GM20000 (cell line): ENCODE measurements at places on chromosomes 16 and 17.
A peak's percentile ranks its signal among the peaks of the same experiment; 100 is the strongest.

DNA sequence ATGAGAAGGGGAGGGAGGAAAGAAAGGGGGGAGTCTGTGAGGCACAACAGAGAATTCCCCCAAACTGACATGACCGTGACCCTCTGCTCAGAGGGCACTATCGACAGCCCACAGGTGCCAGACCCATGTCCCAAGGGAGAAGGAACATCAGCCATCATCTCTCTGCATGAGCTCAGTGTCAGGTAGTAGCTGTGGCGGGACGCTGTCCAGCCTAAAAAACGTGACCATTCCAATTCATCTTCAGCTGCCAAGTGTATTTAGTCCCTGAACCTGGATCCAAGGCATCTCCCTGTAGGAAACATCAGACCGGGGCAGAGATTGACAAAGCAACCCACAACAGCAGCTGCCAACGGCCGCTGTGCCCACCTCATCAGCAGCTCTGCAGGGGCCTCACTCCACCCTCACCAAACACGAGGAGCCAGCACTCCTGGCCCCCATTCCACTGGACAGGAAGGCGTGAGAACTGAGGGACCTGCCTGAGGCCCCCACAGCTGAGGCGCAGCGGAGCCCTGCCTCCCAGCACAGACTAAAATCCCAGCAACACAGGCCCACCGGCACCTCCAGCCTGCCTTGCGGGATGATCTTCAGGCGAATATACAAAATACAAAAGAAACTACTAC, 8.6 kb downstream of the TAF1C start:
- DNase-seq, result no peak

DNA sequence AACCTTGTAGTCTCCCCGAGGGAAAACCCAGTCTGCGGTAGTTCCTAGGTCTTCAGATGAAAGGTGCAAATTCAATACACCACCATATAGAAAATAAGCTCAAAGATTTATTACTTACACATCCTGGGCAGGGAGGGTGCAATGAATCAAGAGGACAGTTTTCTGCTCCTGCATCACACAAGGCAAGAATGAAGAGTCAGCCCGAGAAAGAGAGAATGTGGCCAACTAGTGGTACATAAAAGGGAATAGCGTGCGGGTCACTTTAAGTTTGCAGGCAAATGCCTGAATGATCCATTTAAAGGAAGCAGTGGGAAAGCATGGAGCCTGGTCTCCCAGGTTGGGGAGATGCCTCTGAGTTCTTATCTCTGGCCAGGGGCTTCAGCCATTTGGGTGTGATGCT, 403.4 kb downstream of the GRIN2A start:
- DNase-seq, result no peak

DNA sequence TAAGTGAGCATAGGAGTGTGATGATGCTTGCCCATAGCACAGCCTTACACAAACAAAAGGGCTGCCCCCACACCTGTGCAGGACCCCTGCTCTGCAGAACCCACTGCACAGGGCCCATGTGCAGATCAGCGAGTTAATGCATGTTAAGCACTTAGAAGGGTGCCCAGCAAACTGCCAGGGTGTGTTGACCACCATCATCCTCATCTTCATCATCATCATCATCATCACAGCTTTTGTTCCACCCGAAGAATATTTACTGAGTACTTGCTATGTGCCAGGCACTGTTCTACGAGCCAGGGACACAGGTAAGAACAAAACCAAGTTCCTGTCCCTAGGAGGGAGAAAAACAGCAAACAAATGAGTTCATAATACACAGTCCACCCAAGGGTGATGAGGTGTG, 11.9 kb downstream of the WFDC1 start:
- DNase-seq, result no peak

DNA sequence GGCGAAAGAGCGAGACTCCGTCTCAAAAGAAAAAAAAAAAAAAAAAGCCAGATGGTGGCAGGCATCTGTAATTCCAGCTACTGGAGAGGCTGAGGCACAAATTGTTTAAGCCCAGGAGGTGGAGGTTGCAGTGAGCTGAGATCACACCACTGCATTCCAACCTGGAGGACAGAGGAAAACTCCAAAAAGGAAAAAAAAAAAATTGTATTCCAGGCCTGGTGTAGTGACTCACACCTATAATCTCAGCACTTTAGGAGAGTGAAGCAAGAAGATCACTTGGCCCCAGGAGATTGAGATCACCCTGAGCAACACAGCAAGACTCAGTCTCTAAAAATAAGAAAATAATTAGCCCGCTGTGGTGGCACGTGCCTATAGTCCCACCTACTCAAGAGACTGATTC, 20.1 kb downstream of the HBQ1 start:
- no peak for DNase-seq

DNA sequence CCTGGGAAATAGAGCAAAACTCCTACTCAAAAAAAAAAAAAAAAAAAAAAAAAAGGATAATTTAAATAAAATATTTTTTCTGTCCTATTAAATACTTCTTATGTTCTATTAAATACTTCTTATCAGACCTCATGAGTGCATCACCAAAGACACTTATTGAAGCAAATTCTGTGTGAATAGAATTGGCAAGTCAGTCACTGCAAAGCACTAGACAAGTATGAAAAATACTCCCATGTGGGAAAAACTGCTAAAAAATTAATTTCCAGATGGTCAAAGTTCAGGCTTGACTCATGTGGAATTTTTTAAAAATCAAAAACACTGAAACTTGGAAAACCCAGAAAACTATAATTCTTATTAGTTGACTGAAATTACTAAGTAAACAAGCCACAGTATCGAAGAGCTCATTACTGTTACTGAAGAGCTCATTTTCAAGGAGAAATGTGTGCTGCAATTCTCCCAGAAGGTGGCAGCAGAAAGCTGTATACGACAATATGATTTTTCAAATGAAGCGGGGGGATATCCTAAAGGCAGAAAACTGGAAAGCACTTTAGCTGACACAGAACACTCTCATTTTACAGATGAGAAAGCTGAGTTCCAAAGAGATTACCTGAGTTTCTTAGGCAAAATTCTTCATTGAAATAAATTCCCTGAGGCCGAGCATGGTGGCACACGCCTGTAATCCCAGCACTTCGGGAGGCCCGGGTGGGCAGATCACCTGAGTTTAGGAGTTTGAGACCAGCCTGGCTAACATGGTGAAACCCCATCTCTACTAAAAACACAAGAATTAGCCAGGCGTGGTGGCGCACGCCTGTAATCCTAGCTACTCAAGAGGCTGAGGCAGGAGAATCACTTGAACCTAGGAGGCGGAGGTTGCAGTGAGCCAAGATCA, 15.9 kb upstream of the FBXO47 start:
- DNase-seq, result peak; percentile 72

- DNase-seq, result peak; percentile 11
Measured at GRCh38 chr16:79316004-79316458, 284.5 kb downstream of the MAF start.

DNA sequence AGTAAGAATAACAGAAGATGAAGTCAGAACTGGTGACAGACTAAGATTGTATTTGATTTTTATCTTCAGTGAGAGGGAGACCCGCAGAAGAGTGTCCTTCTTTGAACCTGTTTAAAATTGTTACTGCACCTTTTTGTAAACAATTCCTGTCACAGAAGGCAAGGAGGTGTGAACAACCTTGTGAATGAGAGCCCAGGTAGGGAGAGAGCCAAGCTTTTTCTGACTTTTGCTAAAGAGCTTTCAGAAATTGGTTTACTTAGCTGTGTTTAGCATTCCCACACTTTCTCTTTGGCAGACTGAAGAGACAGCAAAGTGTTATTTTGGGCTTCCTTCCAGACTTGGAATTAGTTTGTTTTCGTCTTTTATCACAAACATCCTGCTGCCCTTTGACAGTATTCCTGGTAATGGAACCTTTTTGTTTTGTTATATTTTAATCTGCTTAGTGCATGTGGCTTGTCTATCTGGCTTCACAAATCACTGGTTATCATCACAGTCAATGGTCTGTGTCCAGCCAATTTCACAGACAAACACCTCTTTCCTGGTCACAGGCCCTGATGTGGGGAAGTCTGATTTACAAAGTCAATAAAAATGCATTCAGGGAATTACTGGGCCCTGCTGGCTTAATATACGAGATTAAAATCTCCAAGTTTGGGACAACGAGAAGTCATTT, 85.7 kb upstream of the HS3ST2 start:
- no peak for DNase-seq

DNA sequence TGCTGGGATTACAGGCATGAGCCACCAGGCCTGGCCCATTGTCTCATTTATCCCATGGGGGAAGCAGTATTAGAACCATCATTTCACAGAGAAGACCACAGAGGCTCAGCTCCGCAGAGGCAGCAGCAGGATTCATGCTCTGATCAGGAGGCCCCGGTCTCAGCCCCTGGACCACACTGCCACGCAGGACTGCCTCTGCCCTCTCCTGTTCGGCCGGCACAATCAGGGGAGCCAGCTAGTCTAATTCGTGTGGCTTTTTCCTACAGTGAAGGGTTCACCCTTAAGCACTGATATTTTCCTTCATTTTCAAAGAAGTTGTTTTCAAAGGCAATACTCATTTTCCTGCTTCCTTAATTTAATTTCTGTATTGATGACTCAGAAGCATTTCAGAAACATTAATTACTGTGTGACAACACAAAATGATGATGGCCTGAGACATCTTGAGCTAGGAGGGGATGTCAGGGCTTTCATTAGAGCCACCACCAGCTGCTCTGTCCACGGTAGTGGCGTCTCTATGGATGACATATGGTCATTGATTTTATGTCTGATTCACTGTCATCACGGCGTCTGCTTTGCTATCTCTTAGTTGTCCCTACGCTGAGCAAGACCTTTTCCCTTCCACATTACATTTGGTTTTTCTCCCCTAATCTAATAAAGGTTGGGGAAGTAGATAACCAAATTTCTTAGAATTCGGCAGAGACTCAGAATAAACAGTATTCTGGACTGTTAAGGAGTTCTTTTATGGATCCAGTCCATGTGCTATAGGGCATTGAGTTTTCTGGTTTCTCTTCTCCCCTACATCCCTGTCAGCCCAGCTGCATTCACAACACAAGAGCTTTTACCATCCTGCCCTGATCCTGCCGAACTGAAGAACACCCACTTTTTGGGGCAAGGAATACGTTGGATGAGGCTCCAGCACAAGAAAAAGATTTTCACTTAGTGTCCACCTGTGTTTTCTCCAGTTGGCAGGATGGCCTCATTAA, 314.0 kb downstream of the SLC39A11 start:
- no peak for DNase-seq

DNA sequence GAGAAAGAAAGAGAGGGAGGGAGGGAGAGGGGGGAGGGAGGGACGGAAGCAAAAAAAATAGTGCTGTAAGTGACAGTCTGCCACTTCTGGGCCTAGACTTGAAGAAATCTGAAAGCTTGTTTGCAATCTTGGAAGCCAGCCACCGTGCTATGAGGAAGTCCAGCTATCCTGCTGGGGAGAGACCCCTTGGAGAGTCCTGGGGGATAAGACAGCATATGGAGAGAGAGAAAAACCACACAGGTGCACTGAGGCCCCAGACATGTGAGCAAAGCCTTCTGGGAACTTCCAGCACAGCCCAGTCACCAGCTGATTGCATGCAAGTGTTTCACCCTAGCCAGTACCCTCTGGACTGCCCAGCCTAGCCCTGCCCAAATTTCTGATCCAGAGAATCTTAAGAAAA, 12.6 kb upstream of the ALOX12B start:
- DNase-seq, result no peak

DNA sequence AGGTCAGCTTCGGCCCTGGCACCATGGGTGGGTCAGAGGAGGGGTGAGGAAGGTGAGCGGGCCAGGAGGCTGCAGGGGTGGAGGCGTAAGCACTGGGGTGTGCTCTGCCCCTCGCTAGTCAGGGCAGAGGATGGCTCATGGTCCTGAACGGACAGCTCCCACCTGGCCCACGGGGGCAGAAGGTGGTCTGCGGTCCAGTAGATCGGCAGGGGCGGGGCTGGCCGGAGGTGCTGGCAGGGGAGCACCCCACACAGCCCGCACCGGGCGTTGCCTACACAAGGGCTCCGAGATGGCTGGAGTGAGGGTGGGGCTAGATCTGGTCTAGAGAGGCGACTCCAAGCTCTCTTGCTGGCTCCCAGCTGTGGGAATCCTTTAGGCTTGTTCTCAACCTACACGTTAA, 8.2 kb downstream of the NPTX1 start:
- DNase-seq, result no peak

DNA sequence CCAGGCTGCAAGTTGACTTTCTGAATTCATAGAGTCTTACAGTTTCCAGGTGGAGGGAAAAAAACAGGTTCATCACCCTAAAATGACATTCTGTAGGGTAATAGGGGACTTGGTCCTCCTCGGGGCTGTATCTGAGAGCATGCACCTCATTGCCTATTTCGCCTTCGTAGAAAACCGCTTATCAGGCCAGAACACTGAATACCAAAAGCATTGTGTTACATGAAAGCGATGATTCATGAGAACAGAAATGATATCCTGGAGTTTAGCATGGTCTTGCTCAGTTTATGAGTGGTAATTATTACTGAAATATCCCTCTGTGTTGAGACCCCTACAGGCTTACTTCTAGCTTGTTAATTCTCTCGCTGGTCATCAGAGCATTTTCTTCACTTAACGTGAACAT, 61.4 kb upstream of the ARHGAP44 start:
- no peak for DNase-seq

DNA sequence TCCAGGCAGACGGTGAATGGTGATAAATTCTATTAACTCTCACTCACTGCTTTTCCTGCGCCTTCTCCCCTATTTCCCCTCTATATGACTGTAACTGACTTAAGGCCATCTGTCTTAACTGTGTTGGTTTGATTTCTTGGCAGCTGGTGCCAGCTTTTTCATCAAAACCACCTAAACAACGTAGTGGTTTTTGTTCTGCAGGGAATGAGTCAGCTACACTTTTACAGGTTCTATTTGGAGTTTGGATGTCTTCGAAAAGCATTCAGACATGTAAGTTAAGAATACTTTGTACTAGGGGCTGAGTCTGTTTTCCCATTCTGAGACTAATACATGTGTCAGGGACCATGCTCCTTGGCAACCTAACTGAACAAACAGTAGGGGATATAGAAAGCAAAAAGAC, 8.5 kb downstream of the REXO5 start:
- no peak for DNase-seq

GRCh38 chr16:12767897-12768296, 35.8 kb downstream of the CPPED1 start:
- peak; percentile 20 for DNase-seq

GRCh38 chr17:31318298-31318801, 3.1 kb downstream of the EVI2A start:
- DNase-seq, result no peak
